Activated effector memory CD4-positive, alpha-beta T cell treated with Interleukin-2 at 50 U/mL for 16 hours (primary cell): ENCODE measurements at places on chromosomes 5 and 9.

DNA sequence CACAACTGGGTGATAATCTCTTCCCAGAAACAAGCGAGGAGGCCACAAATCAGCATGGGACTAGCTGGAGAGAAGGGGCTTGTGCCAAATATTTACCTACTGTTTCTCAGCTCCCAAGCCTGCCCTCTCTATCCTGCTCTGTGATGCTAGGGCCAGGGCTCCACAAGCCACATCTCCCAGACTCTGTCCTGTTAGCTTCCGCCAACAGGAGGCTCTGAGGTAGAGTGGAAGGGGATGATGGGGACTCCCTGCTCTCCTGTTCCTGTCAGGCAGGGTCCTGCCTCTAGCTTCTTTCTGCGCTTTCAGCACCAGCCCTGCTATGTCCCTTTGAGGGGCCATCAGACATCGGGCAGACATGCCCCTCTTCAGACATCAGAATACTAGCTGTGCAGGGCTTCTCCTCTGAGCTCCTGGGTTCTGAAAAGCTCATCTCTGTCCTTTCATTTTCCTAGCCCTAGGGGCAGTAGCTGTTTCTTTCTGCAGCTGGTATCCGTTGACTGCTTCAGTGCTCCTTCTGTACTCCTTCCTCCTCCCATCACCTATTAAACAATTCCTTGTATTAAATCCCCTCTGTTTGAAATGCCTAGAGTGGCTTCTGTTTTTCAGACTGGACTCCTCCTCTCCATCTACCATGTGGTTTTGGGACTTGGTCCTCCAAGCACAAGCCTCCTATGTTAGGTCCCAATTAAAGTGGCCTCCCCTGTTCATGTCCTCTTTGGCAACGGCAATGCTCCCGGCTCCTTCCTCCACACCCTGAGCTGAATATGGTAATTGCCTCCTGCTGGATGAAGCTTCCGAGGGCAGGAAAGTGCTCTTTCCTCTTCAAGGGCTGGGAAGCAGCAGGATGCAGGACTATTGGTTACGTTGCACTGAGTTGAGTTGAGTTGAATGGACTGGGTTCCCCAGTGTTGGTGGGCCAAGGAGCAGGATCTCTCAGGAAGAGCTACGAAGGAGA is 161.1 kb upstream of the TBC1D2 start:
- no peak for DNase-seq

DNA sequence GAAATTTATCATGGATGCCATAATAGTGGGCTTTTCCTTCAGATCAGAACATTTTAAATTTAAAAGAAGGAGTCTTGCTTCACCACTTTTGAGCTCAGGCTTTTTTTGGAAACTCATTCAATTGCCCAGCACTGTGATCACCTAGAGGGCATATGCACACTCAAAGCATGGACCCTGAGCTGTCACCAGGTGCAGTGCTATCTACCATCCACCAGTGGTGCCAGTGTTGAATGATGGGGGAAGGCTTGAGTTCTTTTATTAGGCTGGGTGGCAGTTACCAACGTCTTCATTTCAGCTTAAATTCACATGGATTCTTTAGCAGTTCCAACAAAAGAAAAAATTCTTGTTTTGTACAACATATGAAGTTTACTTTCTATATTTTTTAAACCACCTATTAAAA is 164.1 kb downstream of the CFAP90 start:
- no peak for DNase-seq

DNA sequence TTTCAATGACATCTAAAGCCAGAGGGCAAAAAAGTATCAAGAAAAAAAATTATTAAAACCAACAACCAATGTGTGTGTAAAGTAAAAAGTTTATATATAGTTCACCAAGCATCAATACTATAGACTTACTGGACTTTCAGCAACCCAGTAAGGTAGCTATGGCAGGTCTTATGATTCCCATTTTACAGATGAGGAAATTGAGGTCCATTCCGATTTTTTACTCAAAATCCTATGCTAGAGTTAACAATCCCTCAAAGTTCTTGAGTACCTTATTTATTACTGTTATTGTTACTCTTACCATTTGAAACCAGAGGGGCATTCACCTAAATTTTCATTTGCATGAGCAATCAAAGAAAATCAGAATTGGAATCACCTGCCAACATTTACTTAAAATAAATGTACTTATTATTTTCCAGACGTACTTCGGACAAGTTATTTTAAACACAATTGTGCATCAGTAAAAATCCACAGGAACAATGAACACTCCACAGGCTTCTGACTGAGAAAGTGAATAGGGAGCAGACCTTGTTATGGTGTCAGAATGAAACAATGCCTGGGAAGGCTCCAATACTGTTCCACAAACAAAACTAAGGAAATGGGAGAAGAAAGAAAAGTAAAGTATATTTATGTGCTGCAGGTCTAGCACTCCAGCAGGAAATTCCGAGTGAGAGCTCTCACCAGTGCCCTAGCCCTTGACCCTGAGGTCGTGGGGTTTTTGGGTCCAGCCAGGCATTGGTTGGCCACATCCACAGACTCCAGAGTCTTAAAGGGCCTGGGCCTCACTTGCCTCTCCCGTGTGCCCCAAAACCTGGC is 229.9 kb downstream of the PIK3R1 start:
- no peak for DNase-seq

- no peak for DNase-seq
Measured at GRCh38 chr5:112861638-112861985, 525 bp downstream of the SRP19 start.

DNA sequence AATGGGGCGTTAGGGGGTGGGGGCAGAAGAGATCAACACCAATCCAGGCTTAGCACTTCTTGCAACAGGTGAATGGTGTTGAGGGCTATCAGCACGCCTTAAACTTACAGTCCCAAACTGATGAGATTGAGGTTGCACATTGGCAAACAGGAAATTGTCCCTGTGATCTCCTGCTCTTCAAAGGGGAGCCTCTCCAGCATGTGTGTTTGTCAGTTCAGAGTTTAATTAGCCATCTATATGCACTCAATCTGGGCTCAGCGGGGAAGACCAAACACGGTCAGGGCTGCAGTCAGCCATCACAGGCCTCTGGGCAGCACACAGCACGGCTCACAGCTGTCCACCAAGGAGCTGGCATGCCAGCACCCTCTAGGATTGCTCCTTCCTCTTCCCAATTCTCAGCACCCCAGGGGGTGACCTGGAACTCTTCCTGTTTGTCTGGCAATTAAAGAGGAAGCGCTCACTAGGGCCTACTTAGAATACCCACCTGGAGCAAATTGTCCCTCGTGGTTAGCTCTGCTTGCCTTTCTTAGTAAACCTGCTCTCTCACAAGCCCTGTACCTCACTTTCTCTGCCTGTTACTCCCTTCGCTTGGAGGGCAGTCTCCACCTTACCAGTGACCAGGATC is 217.4 kb downstream of the SLIT3 start:
- DNase-seq = no peak

GRCh38 chr9:113246928-113247327 is 25.6 kb downstream of the SLC31A1 start:
- no peak for DNase-seq

GRCh38 chr5:14397717-14398116 is 183.9 kb upstream of the OTULINL start:
- no peak for DNase-seq

- no peak for DNase-seq
Measured at GRCh38 chr9:88808019-88808656, 183.1 kb upstream of the S1PR3 start.

DNA sequence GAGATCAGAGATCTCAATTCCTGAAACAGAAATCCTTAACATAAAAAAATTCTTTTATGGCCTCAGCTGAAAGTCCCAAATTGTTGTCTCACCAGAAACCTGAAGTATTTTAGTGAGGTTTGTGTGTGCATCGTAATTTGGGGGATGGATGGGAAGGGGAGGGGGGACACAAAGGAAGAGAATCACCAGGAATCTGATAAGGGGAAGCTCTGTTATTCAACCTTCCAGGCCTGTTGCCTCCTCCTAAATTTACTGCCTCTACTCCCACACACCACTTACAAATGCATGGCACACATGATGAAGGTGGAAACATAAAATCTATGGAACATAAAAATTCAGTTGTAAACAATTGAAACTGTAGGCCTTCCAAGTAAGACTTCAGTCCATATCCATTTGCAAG is 97.7 kb downstream of the NPR3 start:
- no peak for DNase-seq

- no peak for DNase-seq
Measured at GRCh38 chr9:127311239-127311741, 46.7 kb downstream of the GARNL3 start.

DNA sequence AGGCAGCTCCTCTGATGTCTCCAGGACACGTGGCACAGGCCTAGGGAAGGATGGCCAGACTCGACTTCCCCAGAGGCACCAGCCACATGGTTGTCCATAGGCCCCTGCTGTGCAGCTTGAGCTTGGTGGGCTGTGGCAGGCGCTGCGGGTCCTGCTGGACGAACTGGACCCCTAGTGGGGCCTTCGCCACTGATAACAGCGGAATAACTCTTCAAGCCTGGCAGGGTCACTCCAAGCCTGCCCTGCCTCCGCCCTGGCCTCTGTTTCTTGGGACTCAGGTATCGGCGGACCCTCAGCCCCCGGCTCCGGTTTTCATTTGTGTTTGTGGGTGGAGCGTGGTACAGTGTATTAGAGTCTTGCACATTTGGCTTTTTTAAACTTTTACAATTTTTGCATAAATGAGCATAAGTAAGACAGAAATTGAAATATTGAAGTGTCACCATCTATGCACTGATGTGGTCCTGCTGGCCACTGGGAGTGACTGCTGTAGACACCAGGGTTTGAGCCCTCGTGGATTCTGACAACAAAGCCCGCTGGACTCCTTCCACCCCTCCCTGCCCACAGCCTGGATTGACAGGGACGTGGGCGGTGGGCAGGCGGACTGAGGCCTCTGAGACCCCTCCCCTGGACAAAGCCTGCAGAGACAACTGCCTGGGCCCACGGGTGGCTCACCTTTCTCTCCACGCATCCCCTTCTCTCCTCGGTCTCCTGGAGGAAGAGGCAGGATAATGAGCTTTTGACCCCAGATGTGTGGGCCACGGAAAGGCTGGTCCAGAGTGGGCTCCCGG is 3.8 kb downstream of the FCN1 start:
- DNase-seq = no peak

DNA sequence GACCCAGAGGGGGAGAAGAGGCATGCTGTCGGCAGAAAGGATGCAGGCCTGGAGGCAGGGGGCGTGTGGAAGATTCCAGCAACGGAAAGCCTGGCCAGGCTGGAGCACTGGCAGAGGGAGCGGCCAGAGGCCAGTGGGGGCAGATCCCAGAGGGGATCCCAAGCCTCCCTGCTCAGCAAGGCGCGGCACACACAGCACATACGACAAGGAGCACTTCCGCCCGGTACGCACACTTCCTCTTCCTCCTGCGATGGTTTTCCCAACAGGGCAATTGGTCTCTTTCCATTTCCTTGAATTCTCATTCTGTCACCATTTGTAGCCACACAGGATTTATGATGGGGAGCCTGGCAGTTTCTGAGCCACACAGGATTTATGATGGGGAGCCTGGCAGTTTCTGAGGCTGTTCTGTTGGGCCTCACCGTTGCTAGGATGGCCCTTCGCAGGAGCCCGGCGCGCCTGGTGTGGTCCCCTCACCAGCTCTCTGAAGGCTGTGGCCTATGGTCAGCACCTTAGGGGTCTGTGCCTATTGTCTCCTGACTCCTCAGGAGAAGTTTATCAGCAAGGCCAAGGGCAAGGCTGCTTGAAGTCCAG is 123.5 kb upstream of the RAPGEF1 start:
- DNase-seq = no peak

GRCh38 chr5:135875567-135875966 is 20.1 kb downstream of the IL9 start:
- DNase-seq = no peak

DNA sequence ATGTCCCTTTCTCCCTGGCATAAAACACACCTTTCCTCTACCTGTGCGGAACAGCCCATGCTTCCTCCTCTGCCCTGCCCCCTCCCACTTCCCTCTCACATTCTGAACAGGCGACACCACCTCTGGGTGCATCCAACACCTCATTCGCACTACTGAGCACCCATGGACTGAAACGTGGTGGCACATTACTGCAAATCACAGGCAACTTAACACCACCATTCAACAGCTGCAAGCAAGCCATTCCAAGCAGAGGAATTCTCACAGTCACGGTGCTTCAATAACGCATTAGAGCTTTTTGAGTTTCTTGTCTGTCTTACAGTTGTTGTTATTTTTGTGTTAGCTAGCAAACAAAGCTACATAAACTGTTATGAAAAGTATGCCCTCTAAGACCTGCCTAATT is 298.2 kb upstream of the TAS2R1 start:
- DNase-seq = no peak

DNA sequence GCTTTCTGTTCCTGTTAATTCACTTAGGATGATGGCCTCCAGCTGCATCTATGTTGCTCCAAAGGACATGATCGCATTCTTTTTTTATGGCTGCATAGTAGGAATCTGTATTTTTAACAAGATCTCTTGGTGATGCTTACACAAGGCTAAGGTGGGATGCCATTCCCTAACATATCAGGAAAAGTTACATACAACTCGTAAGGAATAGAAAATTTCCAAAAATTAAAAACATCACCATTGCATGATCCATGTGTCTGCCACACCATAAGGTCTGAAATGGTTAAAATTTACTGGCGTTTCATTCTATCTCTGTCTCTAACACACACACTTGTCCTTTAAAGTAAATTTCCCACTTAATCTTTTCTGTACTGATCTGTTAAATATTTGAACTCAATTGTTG is 608.4 kb downstream of the PRELID2 start:
- no peak for DNase-seq

DNA sequence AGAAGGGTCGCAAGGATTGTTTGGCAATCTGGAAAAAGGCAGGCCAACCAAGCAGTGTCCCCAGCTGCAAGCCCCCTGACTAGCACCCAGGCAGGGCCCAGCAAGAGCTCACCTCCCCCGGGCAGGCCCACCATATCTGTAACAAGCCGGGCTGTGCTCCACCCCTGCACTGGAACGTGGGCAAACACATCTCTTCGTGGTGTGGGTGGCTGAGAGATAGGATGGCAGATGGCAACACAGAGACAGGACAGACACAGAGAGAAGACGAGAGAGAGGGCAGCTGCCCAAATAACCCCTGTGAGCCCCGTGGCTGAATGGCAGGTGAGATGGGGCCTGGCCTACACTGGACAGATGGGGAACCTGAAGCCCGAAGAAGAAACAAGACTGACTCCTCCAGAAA is 9.4 kb downstream of the BBLN start:
- DNase-seq = no peak

GRCh38 chr5:157817387-157817702 is 41.6 kb downstream of the CLINT1 start:
- DNase-seq = no peak

DNA sequence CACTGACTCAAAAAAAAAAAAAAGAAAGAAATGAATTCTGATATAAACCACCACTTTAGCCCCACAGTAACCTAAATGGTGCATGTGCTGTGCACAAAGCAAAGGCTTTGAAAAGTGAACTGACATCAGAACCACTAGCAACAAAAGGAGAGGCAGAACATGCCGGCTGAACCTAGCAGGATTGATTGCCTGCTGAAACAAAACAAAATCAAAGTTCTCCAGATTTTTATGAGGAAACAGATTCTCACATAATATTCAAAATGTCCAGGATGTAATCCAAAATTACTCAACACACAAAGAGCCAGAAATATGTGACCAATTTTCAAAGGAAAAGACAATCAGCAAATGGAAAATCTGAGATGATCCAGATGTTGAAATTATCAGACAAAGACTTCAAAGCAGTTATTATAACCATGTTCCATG is 37.9 kb downstream of the UBTD2 start:
- DNase-seq = no peak
